SK-N-SH treated with all-trans-retinoic acid at 6 μM for 48 hours (cell line): ENCODE measurements at places on chromosomes 11 and 22.

DNA sequence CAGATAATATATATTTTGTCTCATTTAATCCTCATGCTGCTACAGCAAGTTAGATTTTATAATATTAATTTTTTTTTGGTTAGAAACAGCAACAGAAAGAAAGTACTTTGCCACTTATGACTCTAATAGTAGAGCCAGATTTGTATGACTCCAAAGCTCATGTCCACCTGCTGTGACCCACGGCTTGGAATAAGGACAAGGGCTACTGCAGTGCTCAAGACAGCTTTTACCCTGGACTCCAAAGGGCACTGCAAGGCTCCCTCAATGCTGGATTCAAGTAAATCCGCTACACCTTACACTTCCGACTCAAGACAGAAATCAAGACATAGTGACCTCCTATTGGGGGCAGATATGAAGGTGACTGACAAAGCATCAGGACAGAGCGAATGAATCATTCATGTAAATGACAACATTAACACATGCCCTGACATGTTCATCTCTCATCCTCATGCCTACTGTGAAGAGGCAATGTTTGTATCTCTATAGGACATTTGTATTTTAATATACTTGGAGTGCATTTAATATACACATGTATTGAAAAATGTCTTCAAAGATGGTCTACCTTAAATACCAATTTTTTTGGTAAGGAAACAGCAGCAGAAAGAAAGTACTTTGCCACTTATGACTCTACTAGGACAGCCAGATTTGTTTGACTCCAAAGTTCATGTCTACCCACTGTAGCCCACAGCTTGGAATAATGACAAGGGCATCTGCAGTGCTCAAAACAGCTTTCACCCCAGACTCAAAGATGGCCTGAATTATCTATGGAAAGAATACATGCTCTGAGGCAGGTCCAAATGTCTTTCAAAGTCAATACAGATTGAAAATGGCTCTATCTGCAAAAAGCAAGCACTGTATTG lies 375.6 kb upstream of the CCDC90B start:
- no peak for ATAC-seq

GRCh38 chr11:91791171-91791468 lies 433.5 kb upstream of the FAT3 start:
- no peak for ATAC-seq

GRCh38 chr22:32998373-32998772 lies 59.8 kb downstream of the SYN3 start:
- no peak for ATAC-seq

- ATAC-seq = no peak
Observed at GRCh38 chr11:115297330-115297729, 206.9 kb downstream of the CADM1 start.

- no peak for ATAC-seq
Observed at GRCh38 chr11:76605338-76606074, 65.0 kb downstream of the LRRC32 start.

DNA sequence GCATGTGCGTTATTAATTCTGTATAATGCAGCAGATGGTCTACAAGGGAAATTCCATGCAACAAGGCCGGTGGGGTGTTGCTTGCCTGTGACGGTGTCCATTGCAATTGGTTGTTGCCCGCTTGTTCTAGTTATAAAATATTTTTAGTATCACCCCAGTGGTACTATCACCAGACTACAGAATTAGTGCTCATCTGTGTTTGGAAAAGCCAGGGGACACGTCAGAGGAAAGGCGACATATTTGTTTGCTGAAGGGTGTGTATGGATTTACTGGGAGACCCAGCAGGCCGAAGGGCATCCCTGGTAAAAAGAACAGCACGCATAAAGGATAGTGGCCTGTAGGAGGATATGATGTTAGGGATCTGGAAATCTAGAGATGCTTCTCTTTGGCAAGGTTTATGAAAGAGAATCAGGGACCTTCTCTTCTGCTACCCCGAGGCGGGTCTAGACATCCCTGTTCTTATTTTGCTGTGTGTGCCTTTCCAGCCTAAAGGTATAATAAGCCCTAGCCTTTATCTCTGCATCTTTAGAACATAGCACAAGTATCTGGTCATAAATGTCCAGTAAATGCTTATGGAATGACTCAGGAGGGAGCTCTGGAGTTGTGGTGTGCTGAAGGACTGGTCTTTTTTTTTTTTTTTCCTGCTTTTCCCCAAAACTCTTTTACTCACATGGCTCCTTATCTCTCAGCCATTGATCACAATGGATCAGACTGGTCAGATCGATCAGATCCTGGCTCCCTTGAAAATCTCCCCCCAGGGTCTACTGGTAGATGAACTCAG lies 90.9 kb downstream of the LDLRAD3 start:
- ATAC-seq = peak; percentile 98

DNA sequence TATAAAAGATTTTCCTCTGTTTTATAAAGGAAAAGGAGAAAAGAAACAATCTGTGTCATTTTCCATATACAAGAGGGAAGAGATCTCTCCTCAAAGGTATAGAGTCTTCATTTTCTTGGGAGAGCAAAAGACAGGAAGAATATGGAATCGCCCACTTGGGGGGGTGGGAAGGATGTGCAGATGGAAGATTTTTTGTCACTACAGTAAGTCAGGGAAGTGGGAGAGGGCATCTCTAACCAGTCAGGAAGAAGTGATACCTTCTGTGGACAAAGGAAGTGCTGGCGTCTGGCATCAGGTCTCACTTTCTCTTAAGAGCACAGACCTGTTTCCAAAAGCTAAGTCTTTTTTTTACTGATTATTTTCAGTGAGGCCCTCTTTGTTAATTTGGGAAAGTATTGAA lies 1.4 kb downstream of the PRR14L start:
- ATAC-seq = no peak

GRCh38 chr22:39851606-39852315 lies 41.8 kb downstream of the ENTHD1 start:
- ATAC-seq = no peak

GRCh38 chr22:49010901-49011300 lies 816.8 kb downstream of the BRD1 start:
- no peak for ATAC-seq

- ATAC-seq = peak; percentile 52
Observed at GRCh38 chr22:38657045-38657909, 839 bp downstream of the CBY1 start.

DNA sequence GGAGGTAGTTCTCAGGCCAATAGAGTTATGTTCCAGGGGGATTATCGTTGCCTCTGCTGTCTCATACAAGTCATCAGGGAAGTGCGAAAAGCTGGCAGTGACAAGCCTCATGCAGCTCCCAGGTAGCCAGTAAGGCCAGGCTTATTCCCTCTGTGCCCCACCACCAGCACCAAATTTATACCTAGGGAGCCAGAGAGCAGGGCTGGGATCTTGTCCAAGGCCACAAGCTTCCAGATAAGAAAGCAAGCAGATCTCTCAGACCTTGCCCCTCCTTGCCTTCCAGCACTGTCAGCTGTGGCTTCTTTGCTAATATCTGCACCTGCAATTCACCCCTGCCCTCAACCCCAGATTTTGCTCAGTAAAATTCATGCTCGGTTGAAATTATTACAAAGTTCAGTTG lies 206.3 kb upstream of the FAT3 start:
- ATAC-seq = no peak

DNA sequence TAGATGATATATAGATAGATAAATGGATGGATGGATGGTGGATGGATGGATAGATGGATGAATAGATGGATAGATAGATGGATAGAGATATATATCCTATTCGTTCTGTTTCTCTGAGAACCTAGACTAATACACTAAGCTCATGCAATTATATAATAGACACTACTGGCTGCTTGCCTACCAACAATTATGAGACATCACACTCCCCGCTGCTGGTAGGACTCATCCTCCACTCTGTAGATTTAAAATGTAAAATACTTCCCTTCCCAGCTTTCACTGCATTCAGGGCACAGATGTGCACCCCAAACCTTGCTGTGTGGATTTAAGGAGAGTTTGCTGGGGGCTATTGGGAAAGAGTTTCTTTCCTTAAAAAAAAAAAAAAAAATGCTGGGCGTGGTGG lies 28.3 kb upstream of the RCN1 start:
- no peak for ATAC-seq

DNA sequence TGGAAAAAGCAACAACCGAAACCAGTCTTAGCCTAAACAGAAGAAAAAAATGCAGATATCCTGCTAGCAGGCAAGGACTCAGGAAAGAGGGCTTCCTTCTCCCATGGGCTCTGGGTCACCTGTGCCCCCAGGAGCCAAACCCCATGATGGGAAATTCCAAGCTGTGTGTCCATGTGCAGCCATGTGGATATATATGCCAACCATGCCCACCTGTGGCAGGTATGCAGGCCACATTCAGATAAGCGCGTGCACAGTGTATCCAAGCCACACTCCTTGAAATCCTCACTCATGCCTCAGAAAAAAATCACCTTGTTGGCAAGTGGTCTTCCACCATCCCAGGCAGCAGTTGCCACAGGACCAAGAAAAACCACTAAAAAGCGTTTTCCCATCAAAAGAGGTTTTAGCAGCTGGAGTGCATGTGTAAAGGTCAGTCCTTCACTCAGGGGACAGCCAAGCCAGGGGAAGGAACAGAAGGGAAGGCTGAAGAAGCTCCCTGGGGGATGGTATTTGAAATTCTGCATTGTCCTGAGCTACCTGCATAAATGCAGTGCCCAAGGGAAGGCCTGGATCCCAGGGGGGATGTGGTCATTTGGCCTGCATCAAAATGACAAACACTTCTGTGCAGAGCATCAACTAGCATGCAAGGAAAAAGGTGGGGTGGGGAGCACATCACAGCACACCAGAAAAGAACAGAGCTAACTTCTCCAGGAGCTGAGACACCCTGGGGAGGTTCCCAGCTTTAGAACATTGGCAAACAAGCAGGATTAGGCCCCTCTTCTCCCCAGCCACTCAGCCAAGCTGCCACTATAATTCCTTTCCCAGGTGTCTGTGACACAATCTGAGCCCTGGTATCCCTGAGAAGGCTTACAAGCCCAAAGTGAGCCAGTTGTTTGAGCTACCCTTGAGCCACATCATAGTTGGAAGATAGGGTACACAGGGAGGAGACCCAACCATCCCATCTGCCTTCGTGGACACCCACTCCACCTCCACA lies 76.2 kb downstream of the GALNT18 start:
- ATAC-seq = no peak

DNA sequence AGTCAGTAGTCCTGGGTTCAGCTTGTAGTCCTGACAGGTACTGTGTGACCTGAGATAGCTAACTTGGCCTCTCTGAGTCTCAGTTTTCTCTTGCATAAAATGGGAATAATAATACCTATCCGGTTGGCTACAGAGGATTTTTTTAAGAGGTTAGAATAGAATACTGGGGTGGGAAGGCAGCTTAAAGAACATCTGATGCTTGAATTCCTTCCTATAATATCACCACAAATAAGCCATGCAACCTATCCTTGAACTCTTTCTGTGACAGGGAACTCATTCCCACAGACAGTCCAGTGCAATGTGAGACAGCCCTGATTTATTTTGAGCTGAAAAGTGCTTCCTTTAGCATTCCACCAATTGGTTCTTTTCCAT lies 110.1 kb downstream of the CCDC81 start:
- ATAC-seq = no peak; the same call in 2 of the 3 replicates

GRCh38 chr11:17528181-17528691 lies 16.0 kb downstream of the USH1C start:
- peak; percentile 99 for ATAC-seq

DNA sequence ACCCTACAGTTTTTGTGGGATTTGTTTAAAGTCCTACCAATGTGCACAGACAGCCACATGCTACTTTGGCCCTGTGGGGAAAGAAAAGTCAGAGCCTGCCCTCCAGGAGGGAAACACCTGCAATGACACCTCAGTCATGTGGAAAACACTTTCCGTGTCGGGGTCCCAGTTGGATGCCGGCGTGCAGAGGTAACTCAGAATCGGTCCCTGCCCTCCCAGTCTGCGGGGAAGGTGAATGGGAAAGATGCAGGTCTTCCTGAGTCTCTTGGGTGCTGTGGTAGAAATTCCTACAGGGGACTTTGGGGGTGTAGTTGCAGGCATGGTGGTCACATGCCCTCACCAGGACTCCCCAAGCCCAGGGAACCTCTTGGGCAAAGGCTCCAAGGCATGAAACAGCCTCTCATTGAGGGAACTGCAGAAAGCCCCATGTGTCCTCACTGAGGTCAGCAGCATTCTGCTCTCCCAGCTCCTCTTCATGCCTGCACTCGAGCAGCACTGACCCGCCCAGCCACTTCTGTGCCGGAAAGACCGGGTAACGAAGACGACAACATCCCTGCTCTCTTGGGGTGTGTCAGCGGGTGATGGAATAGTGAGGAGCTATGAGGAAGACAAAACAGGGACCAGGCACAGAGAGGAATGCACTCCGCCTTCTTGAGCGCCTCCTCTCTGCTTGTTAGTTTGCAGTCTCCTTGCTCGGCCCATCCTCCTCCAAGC lies 4.7 kb downstream of the RIBC2 start:
- ATAC-seq = no peak

DNA sequence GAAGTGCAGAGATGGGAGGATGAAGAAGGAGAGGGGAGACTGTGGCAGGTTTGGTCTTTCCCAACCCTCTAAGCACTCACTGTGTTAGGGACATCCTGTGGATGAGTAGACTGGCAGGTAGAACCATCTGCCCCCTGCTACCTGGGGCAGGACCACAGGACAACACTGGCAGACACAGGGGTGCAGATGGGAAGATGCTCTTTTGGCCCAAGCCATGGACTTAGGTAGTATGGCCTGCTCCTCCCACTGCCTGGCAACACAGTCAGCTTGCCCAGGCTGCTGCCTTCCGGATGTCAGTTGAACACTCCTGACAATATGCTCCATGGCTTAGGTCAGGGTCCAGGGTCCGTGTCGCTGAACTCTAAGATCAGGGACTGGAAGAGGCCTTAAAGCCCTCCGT lies 140.7 kb upstream of the NAV2 start:
- no peak for ATAC-seq

DNA sequence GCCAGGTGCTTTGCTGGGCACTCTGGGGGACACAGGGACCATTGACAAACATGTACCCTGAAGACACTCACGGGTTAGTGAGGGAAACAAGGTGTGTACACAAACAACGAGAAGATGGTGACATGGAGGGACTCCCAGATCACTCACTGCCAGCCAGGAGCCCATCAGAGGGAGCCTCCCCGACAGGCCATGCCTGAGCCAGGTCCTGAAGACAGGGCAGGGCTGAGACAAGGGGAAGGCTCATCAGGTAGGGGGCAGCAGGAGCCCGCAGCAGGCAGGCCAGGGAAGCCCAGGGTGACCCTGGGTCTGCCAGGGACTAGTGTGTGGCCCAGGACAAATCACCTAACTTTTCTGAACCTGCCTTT lies 127.9 kb downstream of the BUD13 start:
- ATAC-seq = no peak

DNA sequence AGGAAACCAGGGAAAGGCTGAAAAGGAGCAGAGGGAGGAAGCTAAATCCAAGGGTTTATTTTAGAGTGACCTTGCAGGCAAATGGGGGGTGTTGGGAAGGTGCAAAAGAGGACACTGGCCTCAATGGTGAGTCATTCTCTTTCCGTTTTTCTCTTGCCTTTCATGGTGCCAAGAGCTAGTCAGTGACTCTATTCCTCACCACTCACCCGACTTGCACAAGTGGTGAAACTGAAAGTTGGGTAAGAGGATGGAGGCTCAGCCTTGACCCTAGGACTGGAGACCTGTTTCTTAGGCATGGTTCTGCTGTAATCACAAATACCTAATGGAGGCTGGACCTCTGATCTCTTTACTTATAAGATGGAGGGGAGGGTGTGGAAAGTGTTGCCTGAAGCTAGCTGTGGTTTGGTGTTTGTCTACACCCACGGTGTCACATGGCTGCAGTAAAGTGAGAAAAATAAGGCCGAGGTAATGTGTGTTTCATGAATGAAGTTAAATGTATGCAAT lies 67.3 kb upstream of the CREB3L1 start:
- peak; percentile 56; the same call in 2 of the 3 replicates for ATAC-seq

GRCh38 chr11:61446211-61446651 lies 16.3 kb downstream of the SDHAF2 start:
- peak; percentile 99 for ATAC-seq
